ENCODE measurements at places on chromosomes 5 and 9.

GRCh38 chr9:116377179-116377798 is 223.7 kb downstream of the PAPPA start:
- no peaks in the 10 kb centered on the region for H3K27me3 ChIP-seq
- H3K27ac ChIP-seq = no peak overlapping the region
- no peak for DNase-seq
- no peaks in the 10 kb centered on the region for H3K4me1 ChIP-seq
- no peaks in the 10 kb centered on the region for H3K36me3 ChIP-seq

DNA sequence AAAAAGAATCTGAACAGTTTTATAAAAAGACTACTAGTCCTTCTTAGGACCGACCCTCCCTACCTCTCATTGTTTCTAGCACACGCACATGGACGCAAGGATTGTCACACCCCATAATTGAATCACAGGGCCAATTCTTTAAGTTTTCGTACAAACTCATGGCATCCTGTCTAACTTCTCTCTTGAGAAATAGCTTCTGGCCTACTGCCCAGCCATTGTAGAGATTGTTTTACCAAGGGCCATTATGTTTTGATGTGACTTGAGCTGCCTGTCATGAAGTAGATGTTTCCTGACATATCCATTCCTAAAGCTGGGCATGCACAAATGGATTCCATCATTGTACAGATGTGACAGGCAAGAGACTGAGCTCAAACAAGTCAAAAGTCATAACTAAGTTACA is 1672.1 kb upstream of the C9orf72 start:
- no peak overlapping the region for H3K4me3 ChIP-seq
- no peak for DNase-seq
- H3K36me3 ChIP-seq = no peaks in the 10 kb centered on the region
- H3K27ac ChIP-seq = no peak overlapping the region
- no peaks in the 10 kb centered on the region for H3K4me1 ChIP-seq
- H3K27me3 ChIP-seq = no peaks in the 10 kb centered on the region

DNA sequence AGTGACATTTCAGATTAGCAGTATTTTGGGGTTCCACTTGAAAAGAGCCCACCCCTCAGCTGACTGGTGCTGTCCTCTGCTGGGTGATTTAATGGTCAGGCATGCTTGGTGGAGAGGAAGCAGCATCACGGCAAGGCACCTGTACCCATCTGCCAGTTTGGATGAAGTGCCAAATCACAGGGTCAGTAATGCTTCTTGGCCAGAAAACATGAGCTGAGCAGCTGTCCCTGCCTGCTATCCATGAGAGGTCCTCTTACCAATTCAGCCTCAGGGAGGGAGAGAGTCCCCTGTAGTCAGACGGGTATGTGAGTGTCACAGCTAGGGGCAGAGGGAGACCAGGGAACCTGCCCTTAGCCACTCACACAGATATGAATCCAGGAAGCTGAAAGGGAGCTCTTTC is 137.9 kb downstream of the SEC61B start:
- no peaks in the 10 kb centered on the region for H3K36me3 ChIP-seq
- no peaks in the 10 kb centered on the region for H3K4me1 ChIP-seq
- peaks cover 70% of the 10 kb centered on the region for H3K27me3 ChIP-seq
- no peak overlapping the region for H3K4me3 ChIP-seq

DNA sequence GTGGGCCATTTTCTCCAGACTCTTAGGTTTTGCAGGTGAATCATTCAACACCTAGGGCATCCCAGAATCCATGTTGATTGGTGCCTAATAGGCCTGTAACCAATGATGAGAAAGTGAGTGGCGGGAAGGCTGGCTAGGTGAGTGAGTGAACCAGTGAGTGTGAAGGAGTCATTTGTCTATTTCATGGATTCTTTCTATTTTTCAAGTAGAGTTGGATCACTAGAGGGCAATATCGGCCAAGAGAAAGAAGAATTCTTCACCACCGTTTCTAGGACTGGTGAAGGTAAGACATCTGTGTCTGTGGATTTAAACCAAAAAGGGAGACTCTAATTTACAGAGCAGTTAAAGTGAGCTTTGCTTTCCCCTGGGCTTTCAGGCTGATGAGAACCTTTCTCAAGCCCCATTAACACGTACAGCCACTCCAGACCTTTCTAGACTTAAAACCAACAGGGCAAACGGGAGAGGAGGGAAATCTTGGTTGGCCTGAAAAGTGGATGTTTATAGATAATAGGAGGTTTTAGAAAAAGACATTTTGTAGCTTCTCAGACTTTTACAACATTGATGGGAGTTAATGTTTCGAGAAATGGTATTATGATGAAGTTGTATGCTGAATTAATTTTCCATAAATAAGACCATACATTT is 114.3 kb upstream of the IL12B start:
- peaks cover 7% of the 10 kb centered on the region for H3K4me1 ChIP-seq
- peaks cover 60% of the 10 kb centered on the region for H3K27me3 ChIP-seq
- H3K36me3 ChIP-seq = no peaks in the 10 kb centered on the region
- H3K27ac ChIP-seq = no peak overlapping the region
- DNase-seq = no peak

GRCh38 chr9:20243841-20244240 is 378.5 kb downstream of the MLLT3 start:
- H3K27ac ChIP-seq = peak overlapping the region; percentile 83
- peaks cover 58% of the 10 kb centered on the region for H3K36me3 ChIP-seq
- no peaks in the 10 kb centered on the region for H3K27me3 ChIP-seq
- no peak for DNase-seq
- no peak overlapping the region for H3K4me3 ChIP-seq

- no peaks in the 10 kb centered on the region for H3K4me1 ChIP-seq
- H3K36me3 ChIP-seq = peaks cover 3% of the 10 kb centered on the region
- no peak overlapping the region for H3K27ac ChIP-seq
- no peak overlapping the region for H3K4me3 ChIP-seq
Measured at GRCh38 chr5:108111736-108112135, 270.2 kb downstream of the FBXL17 start.

DNA sequence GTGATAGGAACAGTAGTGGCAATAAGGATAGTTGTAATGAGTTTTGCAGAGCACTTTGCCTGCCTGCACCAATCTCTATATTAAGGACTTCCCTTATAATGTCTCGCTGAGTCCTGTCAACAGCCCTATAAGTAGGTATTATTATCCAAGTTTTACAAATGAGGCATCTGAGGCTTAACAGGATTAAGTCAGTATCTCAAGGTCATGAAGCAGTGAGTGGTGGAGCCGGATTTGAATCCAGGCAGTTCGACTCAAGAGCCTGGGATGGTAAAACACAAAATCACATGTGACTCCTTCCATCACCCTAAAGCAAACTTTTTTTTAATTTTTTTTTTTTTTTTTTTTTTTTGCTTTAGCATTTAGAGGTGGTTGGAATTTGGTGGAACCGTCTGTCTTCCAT is 59.0 kb upstream of the RARS1 start:
- no peak overlapping the region for H3K4me3 ChIP-seq
- H3K36me3 ChIP-seq = no peaks in the 10 kb centered on the region
- DNase-seq = no peak

GRCh38 chr5:132059696-132060500 is 557 bp upstream of the IL3 start:
- peak overlapping the region; percentile 24 for H3K27ac ChIP-seq
- no peaks in the 10 kb centered on the region for H3K36me3 ChIP-seq
- no peak overlapping the region for H3K4me3 ChIP-seq
- peak; percentile 19 for DNase-seq
- peaks cover 65% of the 10 kb centered on the region for H3K27me3 ChIP-seq

DNA sequence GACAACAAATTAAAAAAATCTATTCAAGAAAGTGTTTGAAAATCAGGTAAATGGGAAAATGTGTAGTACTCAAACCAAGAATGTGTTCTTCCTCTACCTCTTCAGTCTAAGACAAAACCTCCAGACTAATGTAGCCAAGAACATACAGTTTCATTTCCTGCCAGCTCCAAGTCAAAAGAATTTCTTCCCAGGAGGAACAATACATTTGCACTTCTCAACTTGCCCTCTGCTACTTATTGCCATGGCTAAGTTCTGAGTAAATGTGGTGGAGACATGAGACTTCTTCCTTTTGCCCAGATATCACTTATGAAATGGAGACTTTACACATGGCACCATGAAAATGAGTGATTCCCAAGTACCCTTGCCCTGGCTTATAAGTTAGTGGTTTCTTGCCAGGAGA is 2112.2 kb upstream of the C9orf72 start:
- H3K27me3 ChIP-seq = no peaks in the 10 kb centered on the region
- no peak for DNase-seq
- H3K4me3 ChIP-seq = no peak overlapping the region
- no peaks in the 10 kb centered on the region for H3K4me1 ChIP-seq

GRCh38 chr5:158514986-158515359 is 584.7 kb downstream of the EBF1 start:
- H3K4me3 ChIP-seq = no peak overlapping the region
- DNase-seq = no peak
- H3K27ac ChIP-seq = no peak overlapping the region
- H3K36me3 ChIP-seq = no peaks in the 10 kb centered on the region
- H3K27me3 ChIP-seq = no peaks in the 10 kb centered on the region
- H3K4me1 ChIP-seq = peaks cover 25% of the 10 kb centered on the region

DNA sequence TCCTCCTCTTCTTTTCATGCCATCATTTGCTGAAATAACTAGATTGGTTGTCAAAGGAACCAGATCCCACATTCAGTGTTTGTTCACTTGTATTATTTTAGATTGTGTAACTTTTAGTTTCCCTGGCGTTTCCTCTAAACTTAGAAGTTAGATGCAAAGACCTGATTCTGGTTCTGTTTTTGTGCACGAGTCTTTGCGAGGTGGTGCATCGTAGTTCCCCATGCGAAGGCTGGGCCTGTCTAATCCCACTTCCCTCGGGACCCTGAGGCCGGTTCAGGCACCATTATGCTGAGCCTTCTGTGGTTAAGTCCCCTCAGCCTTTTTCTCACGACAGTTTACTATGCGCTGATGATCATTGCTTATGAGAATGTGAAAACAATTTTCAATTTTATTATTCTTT is 219.1 kb upstream of the OTULINL start:
- DNase-seq = no peak
- no peak overlapping the region for H3K27ac ChIP-seq
- peaks cover 35% of the 10 kb centered on the region for H3K4me1 ChIP-seq
- H3K27me3 ChIP-seq = peaks cover 15% of the 10 kb centered on the region

DNA sequence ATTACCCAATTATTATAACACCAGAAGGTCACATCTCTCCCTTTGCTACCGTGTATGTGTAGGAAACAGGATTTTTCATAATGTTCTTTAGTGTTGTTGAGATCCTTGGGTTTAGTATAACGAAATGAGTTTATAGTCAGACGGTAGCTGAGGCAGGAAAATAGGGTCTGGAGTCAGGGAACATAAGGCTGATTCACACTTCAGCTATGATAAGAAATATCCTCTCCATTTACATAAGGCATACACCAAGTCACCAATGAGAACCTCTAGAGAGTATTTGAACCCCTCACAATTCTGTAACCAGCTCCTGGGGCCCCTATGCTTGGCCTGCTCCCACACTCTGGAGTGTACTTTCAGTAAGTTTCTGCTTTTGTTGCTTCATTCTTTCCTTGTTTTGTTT is 58.9 kb upstream of the ANKH start:
- no peaks in the 10 kb centered on the region for H3K36me3 ChIP-seq
- peaks cover 17% of the 10 kb centered on the region for H3K4me1 ChIP-seq
- peaks cover 4% of the 10 kb centered on the region for H3K27me3 ChIP-seq
- H3K27ac ChIP-seq = no peak overlapping the region
- no peak overlapping the region for H3K4me3 ChIP-seq

- H3K27ac ChIP-seq = no peak overlapping the region
- H3K36me3 ChIP-seq = peaks cover 3% of the 10 kb centered on the region
- H3K4me1 ChIP-seq = peaks cover 21% of the 10 kb centered on the region
- no peak for DNase-seq
- no peaks in the 10 kb centered on the region for H3K27me3 ChIP-seq
- no peak overlapping the region for H3K4me3 ChIP-seq
Measured at GRCh38 chr5:177483042-177483441, 9.6 kb upstream of the DBN1 start.

- H3K4me3 ChIP-seq = no peak overlapping the region
- H3K27me3 ChIP-seq = peaks cover 51% of the 10 kb centered on the region
- H3K36me3 ChIP-seq = no peaks in the 10 kb centered on the region
- no peak overlapping the region for H3K27ac ChIP-seq
Measured at GRCh38 chr5:170109059-170110031, 3.6 kb downstream of the FOXI1 start.

DNA sequence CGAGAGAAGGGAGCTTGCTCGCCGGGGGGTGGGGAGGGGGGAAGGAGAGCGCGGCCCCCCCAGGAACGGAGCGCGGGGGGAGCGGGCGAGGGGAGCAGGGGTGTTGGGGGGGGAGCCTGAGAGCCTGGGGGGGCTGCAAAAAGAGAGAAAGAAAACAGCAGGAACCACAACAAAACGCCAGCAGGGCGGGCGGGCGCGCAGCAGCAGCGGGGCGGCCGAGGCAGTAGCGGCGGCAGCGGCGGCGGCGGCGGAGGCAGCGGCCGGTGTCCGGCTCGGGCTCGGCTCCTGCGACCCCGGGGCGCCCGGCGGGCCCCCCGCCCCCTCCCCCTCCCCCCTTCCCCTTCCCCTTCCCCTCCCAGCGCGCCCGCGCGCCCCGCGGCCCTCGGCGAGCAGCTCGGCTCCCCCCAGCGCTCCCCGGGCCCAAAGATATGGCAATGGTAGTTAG is 1.6 kb downstream of the NR2F1 start:
- H3K4me1 ChIP-seq = peaks cover 35% of the 10 kb centered on the region
- H3K27ac ChIP-seq = no peak overlapping the region
- H3K36me3 ChIP-seq = peaks cover 6% of the 10 kb centered on the region

DNA sequence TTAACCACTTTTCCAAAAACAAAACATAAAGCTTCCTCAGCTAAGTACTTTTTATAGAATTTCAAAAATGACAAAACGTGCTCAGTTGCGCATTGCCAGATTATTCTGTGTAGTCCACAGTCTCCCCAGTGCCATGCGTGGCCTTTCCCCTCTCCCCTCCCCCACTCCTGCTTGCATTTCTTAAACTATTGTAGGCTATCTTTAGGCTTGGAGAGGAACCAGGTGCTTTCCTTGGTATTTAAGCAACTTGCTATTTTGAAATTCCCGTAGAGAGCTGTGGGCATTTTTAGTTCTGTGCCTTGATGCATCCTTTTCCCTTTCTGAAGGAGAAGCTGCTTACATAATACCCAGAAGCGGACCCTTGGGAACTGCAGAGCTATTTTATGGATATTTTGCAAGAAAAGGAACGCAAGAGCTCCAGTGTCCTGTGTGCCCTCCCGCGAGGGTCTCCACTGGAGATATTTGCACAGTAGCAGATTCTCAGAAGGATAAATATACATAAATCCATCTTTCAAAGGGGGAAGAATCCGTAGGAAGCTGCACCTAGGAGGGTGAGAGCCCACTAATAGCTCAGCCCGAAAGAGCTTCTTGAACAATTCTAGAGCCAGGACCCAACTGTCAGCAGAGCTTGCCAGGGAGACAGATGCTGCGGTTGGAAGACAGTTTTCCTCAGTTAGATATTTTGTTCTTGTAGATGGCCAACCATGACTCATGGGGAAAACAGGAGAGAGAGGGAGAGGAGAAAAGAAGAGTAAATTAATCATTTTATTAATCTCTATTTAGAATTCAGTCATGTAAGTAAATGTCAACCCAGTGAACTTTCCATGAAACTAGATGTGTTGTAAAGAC is 1298.3 kb upstream of the WWC1 start:
- no peak overlapping the region for H3K4me3 ChIP-seq
- no peaks in the 10 kb centered on the region for H3K4me1 ChIP-seq
- DNase-seq = no peak
- H3K27ac ChIP-seq = no peak overlapping the region
- H3K36me3 ChIP-seq = no peaks in the 10 kb centered on the region
- no peaks in the 10 kb centered on the region for H3K27me3 ChIP-seq

GRCh38 chr9:129471201-129472019 is 149.5 kb downstream of the C9orf50 start:
- no peak overlapping the region for H3K4me3 ChIP-seq
- H3K27ac ChIP-seq = peak overlapping the region; percentile 72
- H3K36me3 ChIP-seq = peaks cover 1% of the 10 kb centered on the region
